ENCODE measurements at places on chromosomes 1 and 21.

DNA sequence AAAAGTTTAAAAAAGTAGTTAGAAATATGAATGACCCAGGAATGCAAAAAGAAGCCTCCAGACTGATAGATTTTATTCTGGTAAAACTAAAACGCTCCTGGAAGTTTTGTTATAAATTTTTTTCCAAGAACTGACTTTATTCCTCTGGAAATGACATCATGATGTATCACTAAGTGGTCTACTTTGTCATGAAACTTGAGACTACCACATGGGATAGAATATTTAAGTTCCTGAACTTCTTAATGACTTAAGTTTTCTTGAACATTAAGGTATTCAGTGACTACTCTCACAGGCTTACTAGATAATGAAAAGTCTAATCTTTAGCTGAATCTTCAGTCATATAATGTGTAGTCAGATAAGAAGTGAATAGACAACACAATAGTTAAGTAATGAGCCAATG is 842.2 kb downstream of the USP25 start:
- DNase-seq: no peak

- DNase-seq: no peak
Observed at GRCh38 chr21:42429856-42430255, 26.2 kb downstream of the UBASH3A start.

- no peak for DNase-seq
Observed at GRCh38 chr1:176789571-176790090, 326.7 kb downstream of the PAPPA2 start.

DNA sequence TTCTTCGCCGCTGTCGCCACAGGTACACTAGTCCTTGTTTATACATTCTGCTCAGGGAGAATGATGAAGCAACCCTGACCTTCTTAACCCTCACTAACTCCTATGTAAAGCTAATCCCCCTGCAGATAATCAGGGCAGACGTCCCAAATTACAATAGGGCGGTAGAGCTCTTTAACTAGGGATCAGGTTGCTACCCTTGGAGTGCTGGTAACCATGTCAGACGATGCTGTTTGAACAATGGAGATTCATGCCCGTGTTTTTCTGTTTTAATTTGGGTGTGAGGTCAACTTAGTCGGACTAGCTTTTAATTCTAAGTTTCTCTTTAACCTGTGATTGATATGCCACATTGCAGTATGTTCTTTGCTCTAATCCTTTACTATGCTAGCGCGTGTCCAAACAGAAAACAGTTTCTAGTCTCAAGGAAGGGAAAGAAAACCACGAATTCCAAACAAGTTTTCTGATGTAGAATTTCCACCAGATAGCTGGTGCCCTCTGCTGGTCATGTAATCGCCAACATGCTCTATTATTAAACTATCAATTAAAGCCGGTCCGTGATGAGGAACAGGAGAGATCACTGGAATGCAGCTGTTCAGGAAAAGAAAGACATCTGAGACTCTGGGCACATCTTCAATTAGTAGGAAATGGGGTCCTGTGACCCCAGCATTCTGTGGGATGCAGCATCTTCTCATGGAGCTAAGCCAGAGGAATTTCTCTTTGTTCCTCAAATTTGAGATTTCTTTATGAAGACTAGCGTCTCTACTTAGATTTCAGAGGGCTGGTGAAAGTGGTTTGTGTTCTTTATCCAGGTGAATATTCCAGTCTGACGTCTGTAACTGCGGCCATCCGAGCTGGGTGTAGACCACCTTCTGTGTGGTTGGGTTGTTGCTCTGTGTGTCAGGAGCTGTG is 18.3 kb upstream of the VAMP3 start:
- DNase-seq: peak; percentile 64

GRCh38 chr1:87833166-87833565 is 504.5 kb downstream of the LMO4 start:
- DNase-seq: no peak

DNA sequence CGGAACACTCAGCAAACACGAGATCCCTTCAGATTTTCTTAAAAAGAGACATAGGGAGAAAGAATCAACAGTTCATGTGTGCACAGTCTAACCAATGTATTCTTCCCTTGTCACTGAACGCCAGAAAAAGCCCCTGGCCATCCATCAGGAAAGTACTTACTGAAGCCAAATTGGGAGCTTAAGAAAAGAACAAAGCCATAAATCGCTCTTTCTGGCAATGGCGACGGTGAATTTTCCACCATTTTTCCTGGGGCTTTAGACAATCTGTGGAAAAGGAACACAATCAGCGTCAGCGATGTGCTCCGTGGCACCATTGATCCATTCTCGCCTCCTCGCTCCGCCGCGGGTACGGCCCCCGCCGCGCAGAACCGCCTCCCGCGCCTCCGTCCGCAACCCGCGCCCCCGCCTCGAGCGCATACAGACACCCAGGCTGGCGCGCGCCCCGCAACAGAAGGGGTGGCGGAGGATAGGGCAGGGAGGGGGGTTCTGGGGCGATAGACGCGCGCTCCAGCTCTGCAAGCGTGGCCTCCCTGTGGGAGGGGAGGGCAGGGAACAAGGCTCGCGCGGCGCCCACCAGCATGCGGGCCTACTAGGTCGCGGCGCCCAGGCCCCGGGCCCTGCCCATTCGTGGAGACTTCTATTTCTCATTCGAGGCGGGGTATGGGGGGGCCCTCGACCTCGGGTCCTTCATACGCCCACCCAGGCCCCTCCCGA is 440 bp downstream of the PIGP start:
- DNase-seq: no peak

DNA sequence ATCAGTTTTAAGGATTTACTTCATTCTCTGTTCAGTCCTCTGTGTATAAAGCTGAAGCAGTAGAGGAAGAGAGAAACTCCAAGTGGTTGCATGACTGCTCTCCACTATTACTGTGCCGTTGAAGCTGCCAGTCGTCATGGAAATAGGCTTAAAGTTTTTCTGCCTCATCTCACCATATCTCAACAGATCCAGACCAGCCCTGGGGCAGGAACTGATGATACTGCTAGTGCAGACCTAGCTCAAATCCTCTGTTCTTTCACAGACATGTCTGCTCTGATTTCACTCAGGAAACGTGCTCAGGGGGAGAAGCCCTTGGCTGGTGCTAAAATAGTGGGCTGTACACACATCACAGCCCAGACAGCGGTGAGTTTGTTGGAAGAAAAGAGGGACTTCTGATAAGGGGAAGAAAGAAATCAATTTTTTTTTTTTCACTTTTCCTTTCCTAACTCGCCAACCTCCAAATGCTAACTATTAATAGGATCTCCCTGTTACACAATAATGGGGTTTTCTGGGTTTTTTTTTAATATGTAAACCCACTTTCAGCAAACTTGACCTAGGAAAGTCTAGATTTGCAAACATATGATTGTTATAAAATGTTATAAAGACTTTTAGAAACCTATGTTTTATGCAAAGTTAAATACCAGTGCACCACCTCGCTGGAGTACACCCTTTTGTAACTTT is 22.2 kb upstream of the STRIP1 start:
- DNase-seq: no peak

DNA sequence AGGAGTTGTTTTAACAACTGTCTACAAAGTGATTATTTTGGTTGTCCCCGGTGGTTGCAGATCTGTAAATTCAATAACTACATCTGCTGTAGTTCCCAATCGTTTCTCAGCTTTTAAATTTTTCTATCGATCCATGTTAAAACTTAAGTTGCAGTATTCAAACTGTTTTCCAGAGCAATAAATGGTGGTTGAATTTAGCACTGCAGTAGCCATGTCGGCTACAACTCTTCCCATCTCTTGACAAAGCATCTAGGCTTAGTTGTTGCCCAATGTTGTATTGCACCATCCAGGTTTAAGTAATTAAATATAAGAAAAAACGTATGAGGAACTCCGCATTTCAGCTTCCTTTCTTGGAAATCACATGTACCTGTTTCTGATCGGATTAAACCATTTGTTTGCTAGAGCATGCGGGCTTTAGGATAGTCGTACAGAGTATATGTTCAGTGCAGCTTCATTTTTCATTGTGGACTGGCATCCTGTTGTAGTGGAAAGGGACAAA is 996 bp downstream of the CNIH4 start:
- no peak for DNase-seq

- DNase-seq: no peak
Observed at GRCh38 chr1:110547017-110547416, 28.0 kb upstream of the KCNA10 start.

DNA sequence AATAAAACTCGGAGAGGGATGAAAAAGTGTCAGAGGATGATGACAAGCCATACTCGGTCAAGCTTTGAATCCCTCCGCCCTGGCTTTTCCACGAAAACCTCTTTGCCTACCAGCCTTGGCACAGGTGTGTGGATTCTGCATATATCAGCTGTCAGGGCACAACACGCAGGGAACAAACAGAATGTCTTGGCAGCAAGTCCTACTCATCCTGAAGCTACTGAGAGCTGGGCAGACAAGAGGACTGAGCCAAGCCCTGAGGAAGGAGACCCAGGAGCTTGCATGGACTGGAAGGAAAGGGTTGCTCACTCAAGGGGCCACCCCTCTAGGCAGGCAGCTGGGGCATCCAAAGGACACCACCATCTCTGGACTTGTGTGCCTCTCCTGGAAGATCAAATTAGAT is 132.4 kb downstream of the HMGB4 start:
- no peak for DNase-seq

- no peak for DNase-seq
Observed at GRCh38 chr21:37389456-37389855, 22.9 kb downstream of the DYRK1A start.

DNA sequence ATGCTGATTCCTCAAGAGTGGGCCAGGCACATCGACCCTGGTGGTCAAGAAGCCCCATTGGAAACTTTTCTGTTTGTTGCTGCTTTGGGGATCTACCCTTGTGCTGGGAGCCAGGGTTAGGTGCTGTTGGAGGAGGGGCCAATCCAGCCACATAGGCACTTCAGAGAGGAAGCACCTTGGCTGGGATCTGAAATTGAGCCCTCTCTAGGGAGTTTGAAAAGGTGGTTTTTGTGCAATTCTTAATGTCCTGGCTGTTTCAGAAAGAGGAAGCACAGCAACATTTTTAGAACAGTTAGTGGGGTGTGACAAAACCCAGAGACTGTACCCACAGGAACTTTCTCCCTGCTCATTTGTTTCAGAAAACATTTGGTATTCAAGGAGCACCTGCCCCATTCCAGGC is 17.2 kb upstream of the BEND5 start:
- DNase-seq: no peak

DNA sequence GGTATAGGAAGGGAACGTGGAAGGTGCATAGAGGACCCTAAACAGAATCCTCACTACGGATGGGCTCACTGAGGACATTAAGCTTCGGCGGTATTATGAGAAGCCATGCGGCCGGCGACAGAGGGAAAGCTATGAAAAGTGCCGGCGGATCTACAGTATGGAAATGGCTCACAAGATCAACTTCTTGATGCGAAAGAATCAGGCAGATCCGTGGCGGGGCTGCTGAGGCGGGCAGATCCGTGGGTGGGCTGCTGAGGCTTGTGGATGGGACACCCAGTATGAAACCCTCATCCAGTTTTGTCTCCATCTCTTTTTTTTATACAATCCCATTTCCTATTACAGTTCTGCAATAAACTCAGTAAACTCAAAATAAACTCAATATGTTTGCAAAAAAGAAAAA is 95.8 kb downstream of the CRB1 start:
- DNase-seq: no peak

GRCh38 chr1:199735660-199736059 is 291.9 kb upstream of the NR5A2 start:
- no peak for DNase-seq

All from iPS DF 6.9 (cell line).